PC-9 (cell line): ENCODE measurements at places on chromosomes 2 and 18. TPM values are rescaled to one million over a fixed set of nuclear protein-coding genes. Genes with fewer than 3 reads are reported as not detected.

Gene POMC
- total RNA-seq, result not detected in 2 replicates

Gene ATP6V1B1
- 7.8 and 13.9 TPM in 2 replicates for total RNA-seq

Gene CRYGD
- total RNA-seq, result not detected in 2 replicates

Gene GAREM1
- total RNA-seq, result 6.1 and 10.2 TPM in 2 replicates

Gene DUSP2
- 4.0 and 5.2 TPM in 2 replicates for total RNA-seq

Gene DCTN1
- 130 and 147 TPM in 2 replicates for total RNA-seq
